ENCODE measurements at places on chromosomes 2 and 18.
A peak's percentile ranks its signal among the peaks of the same experiment; 100 is the strongest.

GRCh38 chr2:169579044-169579443, 5.1 kb upstream of the PPIG start:
- DNase-seq: no peak

DNA sequence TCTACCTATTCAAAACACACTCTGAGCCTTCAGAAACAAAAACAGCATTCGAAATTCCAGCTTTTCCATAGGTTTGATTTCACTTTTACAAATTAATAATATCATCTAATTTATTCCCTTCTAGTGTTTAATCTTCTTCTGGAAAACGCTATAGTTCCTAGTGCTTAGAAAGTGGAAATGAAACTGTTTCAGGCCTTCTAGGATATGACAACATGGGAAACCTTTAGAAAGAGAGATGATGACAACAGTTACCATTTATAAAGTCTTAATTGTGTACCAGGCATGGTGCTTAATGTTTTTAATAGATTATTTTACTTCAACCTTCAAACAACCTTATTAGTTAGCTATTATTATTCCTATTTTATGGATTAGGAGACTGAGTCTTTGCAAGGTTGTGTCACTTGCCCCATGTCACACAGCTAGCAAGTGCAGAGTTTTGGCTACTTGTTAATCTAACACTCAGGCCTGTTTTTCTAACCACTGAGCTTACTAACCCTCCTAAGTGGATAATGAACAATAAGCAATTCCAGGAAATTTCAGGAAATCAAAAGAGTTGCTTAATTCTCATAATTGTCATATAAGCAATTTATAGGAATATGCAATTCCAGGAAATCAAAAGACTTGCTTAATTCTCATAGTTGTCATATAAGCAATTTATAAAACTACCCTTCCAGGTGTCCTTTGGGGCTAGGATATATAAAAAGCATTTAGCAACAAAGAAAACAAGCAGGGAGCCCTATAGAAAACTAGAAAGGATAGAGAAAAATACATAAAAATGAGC, 206.0 kb downstream of the ZNF521 start:
- DNase-seq: no peak

GRCh38 chr2:47636176-47636575, 146.8 kb upstream of the MSH6 start:
- no peak for DNase-seq

- no peak for DNase-seq
These were observed 63.1 kb downstream of the CAB39 start for GRCh38 chr2:230775737-230776136.

- DNase-seq: no peak
These were observed 34.4 kb upstream of the ROCK1 start for GRCh38 chr18:21146016-21146415.

DNA sequence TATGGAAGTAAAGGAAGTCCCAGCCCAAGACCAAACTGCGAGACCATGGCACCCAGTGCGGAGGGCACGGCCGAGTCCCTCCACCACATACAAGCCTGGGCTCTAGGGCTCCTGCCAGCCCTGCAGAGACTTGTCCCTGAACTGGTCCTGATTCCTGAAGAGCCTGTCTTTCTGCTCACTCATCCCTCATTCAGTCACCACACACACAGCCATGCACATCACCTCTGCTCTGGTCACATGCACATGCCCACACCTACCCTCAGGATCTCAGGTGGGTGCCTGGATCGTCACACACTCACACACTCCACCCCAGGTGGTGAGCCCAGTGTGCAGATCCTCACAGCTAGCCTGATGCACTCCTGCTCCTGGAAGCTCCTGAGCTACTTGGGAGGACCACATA, 71.4 kb upstream of the LAPTM4A start:
- DNase-seq: no peak

GRCh38 chr2:178882666-178883440, 75.6 kb upstream of the TTN start:
- no peak for DNase-seq

GRCh38 chr2:220687231-220687843, 884.8 kb downstream of the EPHA4 start:
- peak; percentile 32 for DNase-seq

GRCh38 chr2:240604291-240604938, 17.9 kb downstream of the CAPN10 start:
- DNase-seq: no peak

- no peak for DNase-seq
These were observed 41.9 kb downstream of the TACR1 start for GRCh38 chr2:75157435-75157834.

- no peak for DNase-seq
These were observed 291.4 kb downstream of the TGIF1 start for GRCh38 chr18:3741333-3741732.

GRCh38 chr2:117815946-117816345, 1.5 kb downstream of the DDX18 start:
- DNase-seq: no peak

DNA sequence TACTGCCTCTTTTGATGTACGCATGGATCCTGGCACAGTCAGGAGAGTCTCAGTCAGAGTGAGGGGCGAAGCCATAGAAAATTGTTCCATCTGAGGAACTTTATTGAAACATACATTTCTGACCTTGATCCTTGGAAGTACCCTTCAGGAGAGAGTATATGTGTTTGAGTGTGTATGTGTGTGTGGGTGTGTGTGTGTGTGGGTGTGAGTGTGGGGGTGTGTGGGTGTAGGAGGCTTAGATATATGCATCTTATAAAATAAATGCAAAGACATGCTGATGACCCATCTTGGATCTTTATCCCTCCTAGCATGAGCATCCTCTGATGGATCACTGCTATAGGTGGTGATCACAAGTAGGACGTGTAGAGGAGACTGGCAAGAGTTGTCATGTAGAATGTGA, 93.5 kb downstream of the SETBP1 start:
- no peak for DNase-seq

GRCh38 chr2:175366815-175367214, 185.3 kb upstream of the ATP5MC3 start:
- DNase-seq: no peak

- no peak for DNase-seq
These were observed 49.9 kb upstream of the TMEM18 start for GRCh38 chr2:727071-727470.

GRCh38 chr2:45342-46130, 769 bp downstream of the FAM110C start:
- DNase-seq: no peak

GRCh38 chr2:202339071-202339870, 36.9 kb upstream of the BMPR2 start:
- DNase-seq: no peak

DNA sequence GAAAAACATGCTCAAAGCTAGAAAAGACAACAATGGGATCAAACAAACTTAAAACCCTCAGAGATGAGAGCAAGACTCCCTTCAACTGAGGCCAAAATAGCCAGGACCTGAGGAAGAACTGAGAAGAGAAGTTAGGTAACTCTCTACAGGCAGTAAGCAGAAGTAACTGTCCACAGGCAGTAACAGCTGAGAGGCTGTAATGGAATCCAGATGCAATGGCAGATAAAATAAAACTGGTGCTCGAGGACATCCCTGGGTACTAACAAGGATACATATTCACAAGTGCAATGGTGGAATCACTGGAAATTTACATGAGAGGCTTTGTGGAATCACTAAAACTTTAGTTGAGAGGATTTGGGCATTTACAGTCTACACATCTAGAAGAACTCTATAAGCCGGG, 30.4 kb upstream of the C2orf66 start:
- no peak for DNase-seq

- DNase-seq: no peak
These were observed 344.9 kb downstream of the RBM43 start for GRCh38 chr2:150916467-150917396.

DNA sequence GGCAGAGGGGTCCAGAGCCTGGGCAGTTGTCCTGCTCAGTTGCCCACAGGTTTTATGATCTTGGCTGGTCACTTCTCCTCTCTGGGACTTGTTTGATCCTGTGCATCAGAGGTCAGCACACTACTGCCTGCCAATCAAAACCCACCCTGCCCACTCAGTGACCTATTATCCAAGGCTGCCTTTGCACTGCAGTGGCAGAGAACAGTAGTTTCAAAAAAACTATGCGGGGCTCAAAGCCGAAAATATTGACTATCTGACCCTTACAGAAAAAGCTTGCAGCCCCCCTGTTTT, 218.2 kb downstream of the CYP26B1 start:
- DNase-seq: no peak

DNA sequence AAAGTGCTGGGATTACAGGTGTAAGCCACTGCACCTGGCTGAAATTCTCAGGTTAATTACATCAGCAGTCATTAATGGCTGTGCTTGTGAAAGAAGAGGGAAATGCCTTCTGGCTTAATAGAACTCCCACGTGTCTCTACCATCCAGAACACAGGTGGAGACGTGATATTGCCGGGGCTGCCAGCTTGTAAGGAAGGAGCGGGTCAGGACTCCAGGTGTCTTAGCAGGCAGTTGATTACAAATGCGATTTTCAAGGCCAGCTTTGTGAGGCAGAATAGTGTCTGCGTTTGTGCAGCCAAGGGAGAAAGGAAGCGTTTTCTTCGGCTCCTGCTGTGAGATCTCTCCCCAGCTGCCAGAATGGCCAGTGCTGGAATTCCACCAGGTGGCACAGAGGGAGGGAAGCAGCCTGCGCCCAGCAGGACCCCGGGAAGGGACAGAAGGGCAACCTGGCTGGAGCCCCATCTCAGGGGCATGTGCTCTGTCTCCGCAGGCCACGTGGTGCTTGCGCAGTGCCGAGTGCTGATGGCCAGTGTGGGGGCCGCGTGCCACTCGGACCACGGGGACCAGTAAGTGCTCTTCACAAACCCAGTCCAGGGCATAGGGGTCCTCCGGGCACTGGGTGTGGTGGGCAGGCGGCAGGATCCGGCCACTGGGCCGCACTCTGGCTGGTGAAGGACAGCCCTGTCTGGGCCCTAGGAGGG, 3.7 kb upstream of the ESPNL start:
- no peak for DNase-seq

- DNase-seq: no peak
These were observed 1276.1 kb upstream of the FAM98A start for GRCh38 chr2:34875091-34875745.

DNA sequence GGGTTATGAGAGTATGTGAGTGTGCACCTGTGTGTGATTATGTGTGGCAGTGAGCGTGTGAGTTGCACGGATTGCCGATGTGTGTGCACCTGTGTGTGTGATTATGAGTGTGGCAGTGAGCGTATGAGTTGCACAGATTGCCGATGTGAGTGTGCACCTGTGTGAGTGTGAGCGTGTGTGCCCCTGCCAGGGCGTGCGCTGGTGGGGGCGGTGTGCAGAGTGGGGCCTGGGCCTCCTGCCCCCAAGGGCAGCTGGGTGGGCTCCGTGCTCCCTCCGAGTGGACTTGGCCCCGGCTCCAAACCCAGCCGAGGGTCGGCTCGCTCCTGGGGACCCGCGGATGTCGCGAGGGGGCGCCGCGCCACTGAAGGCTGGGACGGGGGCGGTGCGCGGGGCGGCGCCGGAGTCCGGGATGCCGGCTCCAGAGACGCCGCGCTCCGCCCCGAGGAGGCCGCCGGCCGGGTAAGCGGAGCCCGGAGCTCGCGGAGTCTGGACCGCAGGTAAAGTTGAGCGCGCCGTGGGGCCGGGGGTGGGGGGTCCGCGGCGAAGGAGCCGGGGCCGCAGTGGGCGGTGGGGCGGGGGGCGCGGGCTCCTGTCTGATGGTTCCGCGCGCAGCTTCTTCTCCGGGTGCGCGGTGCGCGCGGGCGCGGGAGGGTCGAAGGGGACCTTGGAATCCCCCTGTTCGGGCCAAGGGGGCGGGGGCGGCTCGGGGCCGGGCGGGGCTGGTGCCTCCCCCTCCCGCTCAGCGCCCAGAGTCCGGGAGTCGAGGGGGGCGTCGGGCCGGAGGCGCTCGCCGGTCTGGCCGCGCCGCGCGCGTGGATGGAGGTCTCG, at the start of gene KCNG2:
KCNG2 (plus strand) TSS at position 421 of the 828 bp plus-strand sequence. CDS start 65,730 bp downstream, outside the sequence.
- DNase-seq: no peak

DNA sequence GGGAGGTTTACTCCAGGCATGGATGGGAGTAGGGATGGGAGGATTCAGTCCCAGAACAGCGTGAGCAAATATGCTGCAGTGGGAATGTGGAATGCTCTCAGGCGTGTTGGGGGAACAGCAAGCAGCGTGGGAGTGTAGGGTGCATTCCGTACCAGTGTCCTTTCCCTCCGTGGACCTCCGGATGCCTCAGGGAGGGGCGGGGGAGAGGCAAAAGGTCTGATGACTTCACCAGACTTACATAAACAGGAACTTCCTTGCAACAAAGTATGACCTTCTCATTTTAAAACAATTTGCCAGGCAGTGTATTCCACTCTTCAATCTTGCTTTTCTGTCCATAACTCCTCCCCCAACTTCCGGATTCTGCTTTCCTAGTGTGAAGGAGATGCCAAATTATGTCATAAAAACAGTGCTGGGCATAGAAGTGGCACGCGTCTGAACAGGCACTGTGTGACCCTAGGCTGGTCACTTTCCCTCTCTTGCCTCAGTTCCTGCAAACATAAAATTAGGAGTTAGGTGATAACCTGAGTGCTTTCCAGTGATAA, 36.9 kb downstream of the RPL37A start:
- DNase-seq: no peak

GRCh38 chr2:2843969-2844548, 513.0 kb upstream of the MYT1L start:
- DNase-seq: no peak

DNA sequence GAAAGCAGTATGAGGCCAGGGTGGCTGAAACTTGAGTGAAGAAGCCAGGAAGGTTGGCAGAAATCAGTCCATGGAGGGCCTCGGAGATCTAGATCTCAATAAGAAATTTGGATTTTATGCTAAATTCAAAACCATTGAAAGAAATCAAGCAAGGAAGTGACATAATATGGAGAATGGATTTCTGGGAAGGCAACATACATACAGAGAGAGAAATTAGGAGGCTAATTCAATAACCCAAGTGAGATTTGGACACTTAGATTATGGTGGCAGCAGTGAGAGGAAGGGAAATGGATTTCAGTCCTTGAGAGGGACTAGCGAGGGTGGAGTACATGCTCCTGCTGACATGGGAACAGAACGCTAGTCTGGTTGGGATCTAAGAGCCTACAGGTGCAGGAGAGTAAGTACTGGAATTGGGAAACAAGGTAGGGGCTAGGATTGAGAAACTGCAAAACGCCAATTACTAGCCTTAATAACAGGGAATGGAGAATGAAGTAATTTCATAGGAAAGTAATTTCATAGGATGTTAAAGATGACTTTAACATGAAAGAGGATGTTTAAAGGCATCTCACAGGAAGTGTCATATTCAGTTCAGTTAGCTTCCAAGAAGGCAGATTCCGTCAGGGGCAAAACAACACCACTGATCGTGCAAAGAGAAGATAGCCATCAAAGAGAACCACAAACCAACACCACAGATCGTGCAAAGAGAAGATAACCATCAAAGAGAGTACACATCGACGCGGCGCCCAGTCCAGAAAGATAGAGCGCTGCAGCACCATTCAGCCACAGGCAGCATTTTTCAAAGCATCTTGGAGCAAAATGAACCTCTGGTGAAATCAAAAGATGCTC, 27.2 kb downstream of the CDKL4 start:
- peak; percentile 88 for DNase-seq

GRCh38 chr2:112077814-112078213, 22.7 kb downstream of the TMEM87B start:
- no peak for DNase-seq

GRCh38 chr18:24986666-24987302, 365.2 kb downstream of the ZNF521 start:
- no peak for DNase-seq

- DNase-seq: no peak
These were observed 155.5 kb downstream of the ZFP36L2 start for GRCh38 chr2:43070676-43071502.

GRCh38 chr2:32832821-32833220, 113.9 kb upstream of the LTBP1 start:
- no peak for DNase-seq

Data from stimulated activated naive CD4-positive, alpha-beta T cell (primary cell).